Non-pigmented ciliary epithelial cell (primary cell): ENCODE measurements at places on chromosomes 1 and 21.

DNA sequence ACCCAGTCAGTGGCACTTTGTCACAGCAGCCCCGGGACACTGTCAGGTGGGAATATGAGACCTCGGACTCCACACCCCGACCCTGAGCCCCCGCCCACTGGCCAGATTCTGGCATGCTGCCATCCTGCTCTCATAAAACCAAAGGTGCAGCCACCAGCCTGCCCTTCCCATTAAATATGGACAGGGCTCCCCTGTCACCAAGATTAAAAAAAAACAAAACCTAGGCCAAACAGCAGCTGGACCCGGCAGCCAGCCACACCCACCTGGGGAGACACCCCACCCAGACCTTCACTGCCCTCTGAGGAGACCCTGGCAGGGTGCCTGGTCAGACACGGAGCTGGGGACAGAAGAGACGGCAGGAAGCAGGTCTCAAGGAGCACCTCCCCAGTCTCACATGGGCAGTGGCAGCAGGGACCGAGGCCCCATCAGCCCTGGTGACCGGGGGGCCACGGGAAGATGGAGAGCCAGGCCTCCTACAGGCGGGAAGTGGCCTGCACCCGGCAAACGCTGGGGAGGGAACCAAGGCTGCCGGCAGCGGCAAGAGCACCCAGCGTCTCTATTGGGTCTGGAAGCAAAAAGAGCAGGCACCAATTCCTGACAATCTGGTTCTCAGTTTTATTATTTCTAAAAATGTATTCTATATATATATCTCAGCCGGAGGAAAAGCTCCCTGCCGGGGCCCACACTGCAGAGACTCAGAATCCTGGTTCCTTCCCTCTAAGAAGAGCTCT, 61.9 kb downstream of the ACOT7 start:
- DNase-seq, result no peak

- DNase-seq, result no peak
Observed at GRCh38 chr1:227730630-227731151, 4.4 kb downstream of the JMJD4 start.

DNA sequence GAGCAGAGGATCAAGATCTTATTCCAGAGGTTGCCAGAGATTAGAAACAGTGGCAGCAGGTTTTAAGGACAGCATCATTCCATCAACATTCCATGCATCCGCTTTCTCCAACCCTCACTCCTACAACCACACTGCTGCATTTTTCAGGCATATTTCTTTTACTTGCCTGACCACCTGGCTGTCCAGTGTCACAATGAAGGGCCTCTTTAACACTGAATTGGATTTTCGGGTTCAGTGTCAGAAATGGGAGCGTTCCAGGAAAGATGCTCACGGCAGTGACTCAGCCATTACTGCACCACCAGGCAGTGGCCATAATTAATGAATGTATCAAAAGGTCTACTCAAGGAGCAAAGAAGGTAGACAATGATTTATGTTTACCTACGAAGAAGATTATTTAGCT, 200.4 kb upstream of the ESRRG start:
- no peak for DNase-seq

DNA sequence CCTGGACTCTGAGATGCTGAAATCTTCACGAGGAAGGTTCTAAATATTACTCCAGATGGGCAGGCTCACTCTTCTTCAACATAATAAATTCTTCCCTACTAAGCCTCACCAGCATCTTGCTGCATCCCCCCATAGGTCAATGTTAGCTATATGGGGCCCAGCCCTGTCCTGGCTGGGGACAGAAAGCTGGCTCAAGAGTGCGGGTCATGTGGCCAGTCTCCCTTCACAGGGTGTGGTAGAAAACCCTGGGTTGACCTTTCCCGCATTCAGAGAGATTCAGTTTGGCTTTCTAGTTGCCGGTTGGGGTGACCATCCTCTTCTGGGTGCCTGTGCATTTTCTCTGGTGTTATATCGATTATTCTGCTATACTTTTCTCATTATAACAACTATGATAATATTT, 19.8 kb upstream of the KPRP start:
- no peak for DNase-seq

DNA sequence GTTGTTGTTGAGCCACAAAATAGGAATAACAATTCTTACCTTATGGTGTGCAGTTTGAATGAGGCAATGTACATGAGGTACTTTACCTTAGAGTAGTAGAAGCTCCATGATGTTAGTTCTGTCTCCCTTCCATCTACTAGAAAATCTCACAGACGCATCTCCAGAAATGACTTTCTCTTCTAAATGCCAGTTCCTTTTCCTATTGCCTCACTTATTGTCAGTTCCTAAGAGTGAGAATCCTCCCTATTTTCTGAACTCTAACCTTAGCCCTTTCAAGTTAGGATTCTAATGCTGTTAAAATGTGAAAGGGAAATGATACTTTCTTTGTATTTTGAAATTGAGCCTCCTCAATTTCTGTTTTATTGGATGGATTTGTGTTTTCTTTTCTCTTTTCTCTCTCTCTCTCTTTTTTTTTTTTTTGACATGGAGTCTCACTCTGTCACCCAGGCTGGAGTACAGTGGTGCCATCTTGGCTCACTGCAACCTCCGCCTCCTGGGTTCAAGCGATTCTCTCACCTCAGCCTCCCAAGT, 18.6 kb upstream of the MAPKAPK2 start:
- DNase-seq, result no peak

- DNase-seq, result no peak
Observed at GRCh38 chr1:230270559-230271281, 155.4 kb downstream of the PGBD5 start.

GRCh38 chr1:24484199-24484598, 18.4 kb upstream of the RCAN3 start:
- no peak for DNase-seq

DNA sequence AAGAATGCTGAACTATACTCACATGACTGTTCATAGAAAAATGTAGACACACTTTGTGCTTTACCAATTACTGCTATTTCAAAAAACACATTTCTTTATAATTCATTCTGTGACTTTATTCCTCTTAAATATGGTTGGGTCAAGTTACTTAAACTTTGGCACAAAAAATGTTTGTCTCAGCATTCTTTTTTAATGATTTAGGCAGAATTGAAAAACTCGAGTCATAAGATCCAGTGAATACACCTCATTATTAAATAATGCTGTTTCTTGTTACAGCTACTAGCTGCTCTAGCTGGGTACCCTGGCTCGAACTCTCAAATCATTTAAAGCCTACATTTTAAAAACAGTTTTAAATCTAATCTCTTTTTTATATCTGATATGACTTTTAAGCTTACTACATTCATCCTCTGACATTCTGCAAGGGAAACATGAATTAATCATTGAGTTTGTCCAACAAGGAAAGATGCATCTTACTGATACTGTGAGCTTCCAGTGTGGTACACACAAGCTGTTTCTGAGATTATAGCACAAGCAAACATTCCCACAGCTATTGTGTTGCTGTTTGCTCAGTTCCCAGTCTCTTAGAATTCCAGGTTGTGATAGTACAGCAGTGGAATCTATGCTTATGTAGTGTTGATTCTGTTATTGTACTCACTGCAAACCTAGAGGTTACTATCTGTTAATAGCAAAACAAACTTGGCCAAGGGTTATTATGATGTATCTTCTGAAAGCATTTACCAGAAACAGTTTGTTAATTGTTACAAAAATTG, 746.5 kb downstream of the USP25 start:
- DNase-seq, result no peak

- no peak for DNase-seq
Observed at GRCh38 chr1:192474080-192474683, 101.4 kb upstream of the RGS1 start.

- no peak for DNase-seq
Observed at GRCh38 chr21:26837539-26837938, 7.7 kb downstream of the ADAMTS1 start.

- no peak for DNase-seq
Observed at GRCh38 chr1:198856601-198857000, 217.8 kb downstream of the PTPRC start.

DNA sequence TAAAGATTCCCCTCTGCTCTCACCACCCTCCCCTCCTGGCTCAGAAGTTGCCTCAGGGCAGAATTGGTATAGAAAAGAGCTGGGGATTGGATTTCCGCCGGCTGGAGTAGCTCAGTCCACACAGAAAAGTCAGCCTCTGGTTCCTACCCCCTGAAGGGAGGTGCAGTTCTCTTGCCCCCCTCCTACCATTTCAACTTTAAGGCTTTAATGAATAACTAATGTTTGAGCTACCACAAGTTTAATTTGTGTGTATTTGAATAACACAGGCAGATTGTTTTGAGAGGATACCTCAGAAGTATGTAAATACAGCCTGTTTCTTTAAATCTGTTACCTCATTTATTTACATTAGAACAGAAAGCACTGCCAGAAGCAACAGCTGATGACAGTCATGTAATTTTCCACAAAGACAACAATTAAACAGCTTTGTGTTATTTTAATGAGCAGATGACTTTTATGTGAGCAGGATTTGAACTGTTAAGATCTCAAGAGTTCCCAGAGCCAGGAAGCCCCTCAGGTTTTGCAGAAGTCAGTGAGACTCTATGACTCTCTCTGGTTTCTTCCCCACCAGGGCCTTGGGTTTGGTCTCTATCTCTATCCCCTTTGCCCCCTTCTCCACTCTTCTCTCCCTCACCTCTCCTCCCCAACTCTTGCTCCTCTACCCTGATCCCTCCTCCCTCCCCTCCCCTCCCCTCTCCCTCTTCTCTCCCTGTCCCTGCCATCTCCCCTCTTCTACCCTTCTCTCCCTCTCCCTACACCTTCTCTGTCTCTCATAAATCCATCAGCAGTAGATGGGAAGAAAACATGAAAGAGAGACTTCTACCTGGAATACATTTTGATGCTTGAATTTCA, 26.3 kb downstream of the DUSP10 start:
- no peak for DNase-seq

DNA sequence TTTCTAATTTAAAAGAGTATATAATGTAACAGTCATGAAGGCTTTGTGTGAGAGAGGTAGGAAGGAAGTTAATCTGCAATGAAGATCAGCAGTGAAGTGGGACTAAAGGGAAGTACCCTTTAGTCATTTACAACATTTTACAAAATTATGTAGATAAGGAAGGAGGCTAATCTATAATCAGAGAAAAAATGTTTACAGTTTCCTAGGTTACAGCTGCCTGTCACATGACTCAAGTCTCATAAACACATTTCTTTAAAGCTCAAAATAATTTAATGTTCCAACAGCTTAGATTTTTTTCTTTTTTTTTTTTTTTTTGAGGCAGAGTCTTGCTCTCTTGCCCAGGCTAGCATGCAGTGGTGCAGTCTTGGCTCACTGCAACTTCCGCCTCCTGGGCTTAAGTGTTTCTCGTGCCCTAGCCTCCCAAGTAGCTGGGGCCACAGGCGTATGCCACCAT, 26.2 kb upstream of the CAP1 start:
- no peak for DNase-seq
